ENCODE measurements at places on chromosomes 4 and X.

GRCh38 chr4:121190389-121190788, 26.3 kb upstream of the TNIP3 start:
- no peak for DNase-seq

DNA sequence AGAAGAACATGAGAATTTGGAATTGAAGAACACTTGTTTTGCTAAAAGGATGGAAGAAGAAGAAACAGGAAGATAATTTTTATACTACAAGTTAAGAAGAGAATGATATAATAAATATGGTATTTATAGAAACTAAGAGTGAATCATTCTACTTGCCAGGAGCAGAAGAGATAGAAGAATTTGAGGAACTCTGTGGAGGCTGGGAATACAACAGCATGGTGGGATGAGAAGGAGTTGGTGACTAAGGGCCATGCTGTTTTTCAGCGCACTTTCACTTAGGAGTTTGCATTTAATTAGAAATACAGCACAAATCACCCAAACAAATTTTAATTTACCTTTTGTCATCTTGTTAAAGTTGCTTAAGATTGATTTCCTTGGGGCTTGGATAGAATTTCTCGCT, 20.5 kb downstream of the HADH start:
- no peak for DNase-seq

GRCh38 chrX:29590921-29591320, 624.4 kb upstream of the MAGEB2 start:
- no peak for DNase-seq

DNA sequence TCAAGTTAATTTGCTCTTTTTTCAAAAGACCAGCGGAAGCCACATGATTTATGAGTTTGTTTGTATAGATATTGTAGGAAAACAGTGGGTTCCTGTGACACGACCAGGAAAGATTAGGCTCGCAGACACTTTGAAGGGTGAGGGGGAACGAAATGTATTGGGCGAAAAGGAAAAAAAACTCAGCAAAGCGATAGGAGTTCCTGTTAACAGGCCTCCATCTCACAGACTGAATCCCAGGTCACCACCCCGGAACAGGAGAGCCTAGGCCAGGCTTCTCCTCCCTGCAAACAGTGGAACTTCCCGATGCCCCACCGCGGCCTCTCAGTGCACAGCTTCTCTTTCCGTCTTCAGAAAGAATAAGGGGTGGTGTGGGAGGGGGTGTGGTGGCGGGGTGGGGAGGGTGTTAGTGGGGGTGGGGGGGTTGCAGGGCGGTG, 181.8 kb upstream of the GPRIN3 start:
- no peak for DNase-seq

GRCh38 chrX:97306771-97307470, 423.2 kb downstream of the RPA4 start:
- DNase-seq, result no peak

GRCh38 chr4:87962398-87963146, 12.9 kb upstream of the SPP1 start:
- DNase-seq, result no peak

GRCh38 chr4:105837037-105837436, 58.2 kb upstream of the NPNT start:
- DNase-seq, result no peak

DNA sequence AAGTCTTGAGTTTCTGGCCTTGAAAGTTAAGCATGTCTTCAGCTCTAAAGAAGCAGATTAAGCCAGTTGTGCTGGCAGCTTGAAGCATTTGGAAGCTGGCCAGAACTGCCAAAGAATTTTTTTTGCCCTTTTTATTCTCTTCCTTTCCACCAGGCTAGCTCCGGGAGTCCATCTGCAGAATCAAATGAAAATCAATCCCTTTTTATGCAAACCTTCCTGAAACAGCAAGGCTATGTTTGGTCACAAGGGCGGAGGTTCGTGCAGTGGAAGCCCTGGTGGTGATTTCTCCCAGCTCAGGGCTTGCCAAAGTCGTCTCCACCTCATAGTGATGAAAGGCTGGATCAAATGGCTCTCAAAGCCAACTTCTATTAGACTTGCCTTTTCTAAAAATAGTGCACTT, 21.6 kb upstream of the C4orf54 start:
- DNase-seq, result no peak

GRCh38 chr4:150591904-150592303, 10.0 kb downstream of the MAB21L2 start:
- no peak for DNase-seq

DNA sequence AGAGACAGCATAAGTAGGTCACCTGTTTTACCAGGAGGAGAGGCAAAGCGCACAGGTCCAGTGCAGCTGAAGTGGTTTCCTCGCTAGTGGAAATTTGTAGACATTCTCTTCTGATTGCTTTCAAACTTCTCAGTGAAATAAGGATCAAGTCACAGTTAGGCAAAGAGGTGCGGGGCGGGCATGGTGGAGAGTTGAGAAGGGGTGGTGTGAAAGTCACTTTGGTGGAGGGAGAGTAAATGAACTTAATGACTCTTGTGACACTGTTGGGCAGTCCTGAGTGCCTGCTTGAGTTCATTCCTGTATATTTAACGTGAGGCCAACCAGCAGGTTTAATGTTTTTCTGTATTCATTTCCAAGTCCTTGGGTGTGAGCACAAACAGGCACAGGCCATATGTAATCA, 235.6 kb downstream of the TRIML1 start:
- DNase-seq, result no peak

DNA sequence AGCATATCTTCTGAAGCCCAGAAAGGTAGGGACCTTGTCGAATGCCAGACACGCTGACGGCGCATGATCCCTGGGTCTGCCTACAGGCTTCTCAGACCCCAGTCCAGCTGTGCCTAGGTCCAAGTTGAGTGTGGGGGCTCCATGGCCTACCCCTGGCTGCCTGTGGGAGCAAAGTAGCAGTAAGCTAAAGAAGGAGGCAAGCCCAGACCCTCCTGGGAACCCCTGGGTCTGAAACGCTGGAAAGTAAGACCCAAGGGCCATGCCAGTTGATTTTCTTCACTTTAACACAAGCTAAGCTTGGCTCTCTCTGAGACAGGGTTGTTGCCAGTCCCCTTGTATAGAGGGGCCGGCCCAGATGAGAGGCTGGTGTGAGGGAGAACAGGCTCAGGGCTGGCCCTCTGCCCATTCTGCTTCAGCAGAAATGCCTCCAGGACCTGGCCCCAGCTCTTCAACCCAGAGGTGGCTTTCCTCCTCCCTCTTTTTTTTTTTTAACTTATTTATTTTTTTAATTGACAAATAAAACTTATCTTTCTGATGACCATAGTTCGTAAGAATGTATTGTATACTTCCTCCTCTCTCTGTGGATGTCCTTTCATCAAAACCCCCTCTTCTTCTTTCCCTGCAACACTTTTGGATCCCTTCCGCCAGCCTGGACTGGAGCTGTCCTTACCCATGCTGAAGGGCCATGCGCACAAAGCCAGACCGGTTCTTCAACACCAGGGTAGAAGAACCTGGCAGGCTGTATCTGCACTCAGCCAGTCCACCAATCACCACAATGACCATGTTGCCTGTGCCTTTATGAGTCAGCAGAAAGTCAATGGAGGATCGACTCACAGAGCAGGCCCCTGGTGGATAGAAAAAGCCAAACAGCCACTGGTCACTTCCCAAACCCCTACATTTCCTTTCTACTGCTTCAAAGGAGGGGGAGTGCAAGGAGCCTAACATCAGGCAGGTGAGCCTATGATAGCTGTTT, 7.1 kb downstream of the AWAT2 start:
- no peak for DNase-seq

DNA sequence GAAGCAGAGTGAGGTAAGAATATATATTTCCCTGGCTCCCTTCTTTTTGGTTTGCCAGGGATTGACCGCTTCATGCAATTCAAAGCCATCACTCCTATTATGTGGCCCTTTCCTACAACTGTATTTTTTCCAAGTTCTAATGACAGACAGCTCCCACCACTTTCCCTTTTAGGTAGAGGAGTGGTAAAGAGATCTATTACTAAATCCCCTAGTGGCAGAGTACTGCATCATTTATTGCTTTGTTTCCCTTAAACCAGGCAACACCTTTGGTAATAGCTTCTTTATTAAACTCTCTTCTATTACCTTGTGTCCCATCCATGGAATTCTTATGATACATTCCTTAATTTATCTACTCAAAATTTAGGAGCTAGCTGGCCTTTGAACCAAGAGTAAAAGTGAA, 90.7 kb downstream of the CNOT6L start:
- DNase-seq, result no peak

DNA sequence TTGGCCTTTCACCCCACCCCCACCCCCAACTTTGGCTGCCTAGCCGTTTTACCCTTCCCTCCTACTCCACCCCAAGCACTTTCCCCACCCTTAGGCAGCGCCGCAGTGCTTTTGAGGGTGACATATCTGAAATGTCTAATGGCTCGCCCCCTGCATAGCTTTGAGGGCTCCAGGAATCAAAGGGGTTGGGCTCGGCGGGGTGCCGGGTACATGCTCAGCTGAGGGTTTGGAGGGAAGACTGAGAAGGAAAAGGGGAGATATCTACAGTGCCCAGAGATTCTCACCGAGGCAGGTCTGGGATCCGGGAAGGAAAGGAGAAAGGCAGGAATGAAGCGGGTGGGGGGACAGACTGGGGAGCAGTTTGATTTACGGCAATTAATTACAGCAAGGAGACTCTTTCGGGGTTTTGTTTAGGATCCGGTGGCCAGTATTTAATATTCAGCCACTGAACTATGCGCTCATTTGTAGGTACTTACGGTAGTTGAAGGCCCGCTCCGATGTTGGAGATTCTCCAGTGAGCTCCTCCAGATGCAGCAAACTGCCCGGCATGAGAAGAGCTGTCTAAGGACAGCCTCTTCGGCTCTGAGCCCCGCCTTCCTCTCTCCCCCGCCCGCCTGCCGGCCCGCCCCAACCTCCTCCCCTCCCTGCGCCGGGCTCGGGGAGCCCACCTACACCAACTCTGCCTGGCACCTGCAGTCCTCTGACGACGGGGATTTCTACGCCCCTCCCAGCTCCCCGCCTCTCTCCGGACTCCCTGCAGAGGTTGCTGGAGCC, at the start of gene IGSF1:
IGSF1 (minus strand) TSS at position 569 of the 774 bp plus-strand sequence. CDS start 2,632 bp downstream, outside the sequence.
- DNase-seq, result no peak

- DNase-seq, result no peak
Measured at GRCh38 chr4:140084385-140084784, 69.6 kb downstream of the MAML3 start.

GRCh38 chr4:102007959-102008425, 217.5 kb downstream of the BANK1 start:
- DNase-seq, result no peak

DNA sequence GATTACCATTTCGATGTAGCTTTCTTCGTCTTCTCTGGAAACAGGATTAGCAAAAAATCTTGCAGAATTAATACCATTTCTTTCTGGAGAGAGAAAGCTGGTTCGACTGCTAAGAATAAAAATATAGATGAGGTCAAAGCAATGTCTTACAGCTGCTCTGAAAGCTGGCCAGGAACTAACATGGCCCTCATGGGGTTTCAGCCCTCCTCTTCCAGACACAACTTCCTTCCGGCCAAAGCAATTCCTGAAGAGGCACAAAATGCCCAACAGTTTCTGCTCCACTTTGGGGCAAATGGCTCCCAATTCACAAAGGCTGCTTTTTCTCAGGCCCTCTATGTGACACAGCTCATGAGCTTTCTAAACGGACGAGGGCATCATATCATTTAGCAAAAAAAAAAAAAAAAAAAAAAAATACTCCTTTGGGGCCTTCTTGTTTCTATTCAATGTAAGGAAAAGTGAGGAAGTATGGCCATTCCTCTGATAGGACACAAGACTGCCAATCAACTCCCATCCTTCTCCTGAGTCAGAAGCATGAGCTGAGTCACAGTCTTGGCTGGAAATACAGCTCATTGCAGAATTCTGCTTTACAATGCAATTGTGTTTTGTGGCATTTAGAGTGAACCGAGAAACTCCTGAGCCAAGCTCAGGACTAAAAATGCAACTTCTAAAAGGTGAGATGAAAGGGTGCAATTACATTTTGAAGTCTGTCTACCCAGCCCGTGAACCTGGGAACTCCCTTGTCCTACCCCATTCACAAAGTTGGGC, 42.7 kb upstream of the CTAG2 start:
- DNase-seq, result no peak

GRCh38 chr4:84924434-84924833, 42.1 kb downstream of the WDFY3 start:
- no peak for DNase-seq

DNA sequence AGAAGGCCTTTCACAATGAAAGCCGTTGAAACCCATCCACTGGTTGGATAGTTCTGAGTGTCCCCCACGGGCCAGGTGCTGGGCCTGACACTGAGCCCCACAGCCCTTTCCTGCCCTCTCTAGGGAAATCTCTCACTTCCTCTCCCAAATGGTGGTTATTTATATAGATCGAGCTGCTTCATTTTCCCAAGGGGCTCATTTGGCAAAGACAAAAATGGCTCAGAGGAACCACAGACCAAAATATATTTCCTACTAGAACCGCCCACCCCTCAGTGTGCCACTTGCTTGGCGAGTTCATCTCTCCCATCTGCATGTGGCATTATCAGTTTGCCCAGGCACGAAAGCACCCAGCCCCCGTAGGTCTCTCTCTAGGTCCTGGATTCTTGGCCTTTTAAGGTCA, 53.3 kb upstream of the STIM2 start:
- no peak for DNase-seq

DNA sequence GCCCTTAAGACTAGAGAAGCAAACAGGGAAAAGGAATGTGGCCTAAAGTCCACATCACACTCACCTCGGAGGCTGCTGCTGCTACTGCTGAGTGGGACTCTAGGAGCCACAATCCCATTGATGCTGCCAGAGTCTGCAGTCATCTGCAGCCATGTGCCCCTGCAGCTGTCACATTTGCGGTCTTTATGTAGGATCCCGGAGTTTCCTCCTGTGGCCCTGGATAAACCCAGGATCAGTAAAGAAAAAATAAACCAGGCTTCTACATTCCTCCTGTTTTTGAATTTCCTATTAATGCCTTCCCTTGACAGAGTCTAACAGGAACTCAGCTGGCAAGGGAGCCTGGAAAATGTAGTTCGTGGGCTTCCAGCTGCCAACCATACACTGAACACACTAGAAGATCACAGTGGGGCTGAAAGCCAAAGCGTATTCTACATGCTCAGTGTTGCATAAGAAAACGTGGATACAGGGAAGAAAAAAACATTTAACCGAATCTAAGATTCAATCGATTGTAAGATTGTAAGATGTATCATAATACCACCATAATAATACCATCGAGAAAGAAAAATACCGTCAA, 10.3 kb upstream of the PHEX start:
- no peak for DNase-seq

DNA sequence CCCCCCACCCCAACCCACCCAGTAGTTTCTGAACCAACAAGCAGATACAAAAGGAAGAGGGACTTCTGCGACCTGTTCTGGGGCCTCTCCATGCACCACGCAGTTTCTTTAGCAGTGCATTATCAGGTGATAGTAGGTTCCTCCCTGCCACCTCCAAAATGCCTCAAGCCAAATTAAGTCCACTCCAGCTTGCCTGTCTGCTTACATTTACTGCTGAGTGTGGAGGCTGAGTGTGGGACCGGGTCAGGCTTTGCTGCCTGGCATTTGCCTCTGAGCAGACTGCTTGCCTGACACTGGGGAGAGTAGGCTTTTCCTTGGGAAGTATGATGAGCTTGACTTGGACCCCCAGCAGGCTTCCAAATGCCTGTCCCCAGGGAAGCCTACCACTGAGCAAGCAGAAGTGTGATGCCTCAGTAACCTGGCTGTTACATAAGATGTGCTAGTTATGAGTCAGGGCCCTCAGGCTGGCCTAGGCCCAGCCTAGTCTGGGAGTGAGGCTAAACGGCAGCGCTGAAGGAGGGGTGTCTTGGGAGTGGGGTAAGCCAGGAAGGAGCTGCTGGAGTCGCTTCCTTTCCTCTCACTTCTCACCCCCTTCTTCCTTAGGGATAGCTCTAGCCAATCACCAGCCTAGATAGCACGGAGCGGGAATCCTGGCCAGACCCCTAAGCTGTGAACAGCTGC, 9.0 kb downstream of the TSC22D3 start:
- no peak for DNase-seq
